Hepatocyte (in vitro differentiated cells): ENCODE measurements at places on chromosomes 11 and 22. TPM values are rescaled to one million over a fixed set of nuclear protein-coding genes. Genes with fewer than 3 reads are reported as not detected.

DNA sequence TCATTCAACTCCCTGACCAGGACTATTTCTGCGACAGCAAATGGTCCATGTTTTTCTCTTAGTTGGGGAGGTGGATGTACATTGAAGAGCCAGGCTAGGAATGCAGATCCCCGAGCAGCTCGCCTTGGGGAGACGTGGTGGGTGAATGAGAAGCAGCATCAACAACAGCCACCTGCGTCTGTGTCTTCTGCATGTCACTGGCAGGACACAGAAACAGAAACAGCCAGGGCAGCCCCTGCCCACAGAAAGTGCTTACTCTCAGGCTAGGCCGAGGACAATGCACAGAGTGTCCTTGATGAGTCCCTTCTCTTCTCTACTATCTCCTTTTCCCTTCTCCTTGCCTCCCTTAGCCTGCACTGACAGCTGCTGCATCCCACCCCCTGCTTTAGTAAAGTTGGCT lies 541.9 kb upstream of the CADM1 start:
- no peak for DNase-seq

GRCh38 chr11:44304091-44305025 lies 5.6 kb downstream of the ALX4 start:
- DNase-seq, result no peak

GRCh38 chr11:64396079-64396591 lies 37.2 kb downstream of the RPS6KA4 start:
- peak; percentile 55 for DNase-seq

DNA sequence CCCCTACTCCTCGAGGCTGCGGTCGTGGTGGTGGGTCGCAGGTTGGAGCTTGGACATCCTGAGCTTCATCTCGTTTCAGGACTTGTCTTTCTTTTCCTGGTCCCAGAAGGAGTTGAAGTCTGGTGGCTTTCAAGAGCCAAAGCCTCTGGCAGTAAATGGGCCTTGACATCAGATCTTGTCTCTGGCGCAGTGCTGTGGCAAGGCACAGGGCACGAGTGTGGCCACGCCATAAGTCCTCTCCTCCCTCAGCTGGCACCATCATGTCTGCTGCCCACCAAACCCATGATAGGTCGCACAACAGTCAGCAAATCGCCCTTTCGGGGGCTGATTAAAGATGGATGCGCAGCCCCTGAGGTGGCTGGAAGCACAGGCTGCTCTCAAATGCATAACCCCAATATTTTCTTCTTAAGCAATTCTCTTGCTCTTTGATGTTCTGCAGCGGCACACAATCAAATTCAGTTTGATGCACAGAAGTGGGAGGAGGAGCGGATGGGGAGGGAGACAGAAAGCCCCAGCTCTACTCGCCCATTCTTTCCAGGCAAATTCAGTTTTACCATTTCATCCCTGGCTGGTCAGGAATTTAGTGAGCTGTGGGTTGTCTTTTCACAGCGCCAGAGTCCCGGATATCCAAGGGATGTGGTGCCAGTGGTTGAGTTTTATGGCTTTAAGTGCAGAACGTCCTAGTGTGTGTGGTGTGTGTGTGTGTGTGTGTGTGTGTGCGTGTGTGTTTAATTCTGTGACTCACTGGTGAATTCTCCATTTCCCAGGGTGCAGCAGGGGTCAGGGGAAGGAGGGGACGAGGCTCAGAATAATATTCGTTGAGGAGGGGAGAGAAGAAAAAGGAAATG lies 162.0 kb downstream of the DSCAML1 start:
- DNase-seq, result peak; percentile 30

DNA sequence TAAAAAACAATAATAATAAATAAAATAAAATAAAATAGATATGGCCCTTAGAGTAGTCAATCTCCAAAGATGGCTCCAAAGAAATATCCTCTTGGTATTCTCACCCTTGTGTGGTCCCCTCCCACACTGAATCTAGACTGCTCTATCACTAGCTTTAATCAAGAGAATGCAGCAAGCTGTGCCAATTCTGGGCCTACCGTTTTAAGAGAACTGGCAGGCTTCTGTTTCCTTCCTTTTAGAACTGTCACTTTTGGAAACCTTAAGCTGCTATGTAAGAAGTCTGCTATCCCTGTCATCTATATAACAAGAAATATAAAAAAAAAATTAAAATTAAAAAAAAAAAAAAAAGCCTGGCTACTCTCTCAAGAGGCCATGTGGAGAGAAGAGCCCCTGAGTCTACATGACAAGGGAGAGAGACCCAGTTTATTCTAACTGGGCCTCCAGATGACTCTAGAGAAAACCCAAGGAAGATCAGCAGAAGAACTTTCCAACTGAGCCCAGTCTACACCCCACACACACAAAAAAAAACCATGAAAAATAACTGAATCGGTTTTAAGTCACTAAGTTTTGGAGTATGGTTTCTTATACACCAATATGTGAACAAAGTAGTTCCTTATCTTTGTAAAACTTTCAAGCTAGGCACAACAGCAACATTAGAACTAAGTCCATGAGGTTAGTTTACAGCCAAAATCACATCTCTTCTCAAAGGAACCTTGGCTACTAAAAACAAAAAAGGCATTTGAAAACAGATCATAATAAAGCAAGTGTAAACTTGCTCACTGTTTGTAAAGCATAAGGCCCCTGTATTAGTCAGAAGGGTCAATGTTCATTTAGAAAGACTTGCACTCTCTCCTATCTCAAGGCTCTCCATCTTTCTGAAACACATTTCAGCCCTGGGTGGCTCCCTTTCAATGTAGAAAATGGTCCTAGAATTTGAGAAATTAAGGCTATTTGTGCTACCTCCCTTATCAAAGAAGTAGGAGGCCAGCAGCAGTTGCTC lies 67.3 kb downstream of the AMBRA1 start:
- DNase-seq, result no peak

DNA sequence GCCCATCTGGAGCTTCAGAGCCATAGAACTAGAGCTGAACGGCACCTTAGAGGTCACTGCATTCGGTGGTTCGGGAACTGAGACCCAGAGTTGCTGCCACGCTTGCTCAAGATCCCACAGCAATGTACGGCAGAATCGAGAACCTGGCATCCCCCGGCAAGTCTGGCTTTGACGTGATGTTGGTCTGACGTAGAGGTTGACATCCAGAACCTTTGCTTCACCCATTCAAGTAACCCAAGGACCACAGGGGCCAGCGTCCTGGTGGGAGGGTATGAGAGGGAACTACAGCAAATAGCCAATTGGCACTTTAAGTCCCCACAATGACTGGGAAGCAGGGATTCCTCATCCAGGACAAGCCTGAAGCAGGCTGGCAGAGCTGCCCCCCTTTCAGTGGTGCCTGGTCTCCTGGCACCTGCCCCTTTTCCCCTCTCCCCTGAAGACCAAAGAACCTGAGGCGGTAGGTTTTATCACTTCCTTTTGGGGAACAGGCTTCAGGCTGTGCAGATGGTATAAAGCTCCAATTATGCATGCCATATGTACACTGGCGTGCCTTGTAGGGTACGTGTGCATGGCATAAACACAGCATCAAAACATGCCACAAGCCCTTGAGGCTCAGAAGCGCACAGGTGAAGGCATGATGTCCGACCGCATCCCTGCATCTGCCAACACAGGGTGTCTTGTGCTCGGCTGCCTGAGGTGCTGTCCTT lies 15.3 kb upstream of the TEF start:
- no peak for DNase-seq

GRCh38 chr22:42922374-42923191 lies 65.5 kb upstream of the ARFGAP3 start:
- DNase-seq, result no peak

GRCh38 chr11:35162745-35163144 lies 23.8 kb downstream of the CD44 start:
- no peak for DNase-seq

GRCh38 chr11:1062075-1062820 lies 12.4 kb upstream of the MUC2 start:
- DNase-seq, result no peak

LDHAL6A gene
- total RNA-seq, result not detected in 2 replicates

NXPE2 gene
- 0.07 and 0.52 TPM in 2 replicates for total RNA-seq

CDC42BPG gene
- 6.5 and 8.4 TPM in 2 replicates for total RNA-seq

APBB1 gene
- 33.0 and 38.3 TPM in 2 replicates for total RNA-seq

PDGFD gene
- 25.6 and 29.6 TPM in 2 replicates for total RNA-seq

NXF1 gene
- 37.2 and 37.6 TPM in 2 replicates for total RNA-seq

ROBO4 gene
- 0.48 and 2.0 TPM in 2 replicates for total RNA-seq

CST6 gene
- 3.0 and 4.4 TPM in 2 replicates for total RNA-seq

OR10G8 gene
- 0.16 and 0.47 TPM in 2 replicates for total RNA-seq

ME3 gene
- total RNA-seq, result 16.1 and 16.2 TPM in 2 replicates

HTR3A gene
- not detected in 2 replicates for total RNA-seq
